ENCODE measurements at places on chromosomes 6 and 20.

DNA sequence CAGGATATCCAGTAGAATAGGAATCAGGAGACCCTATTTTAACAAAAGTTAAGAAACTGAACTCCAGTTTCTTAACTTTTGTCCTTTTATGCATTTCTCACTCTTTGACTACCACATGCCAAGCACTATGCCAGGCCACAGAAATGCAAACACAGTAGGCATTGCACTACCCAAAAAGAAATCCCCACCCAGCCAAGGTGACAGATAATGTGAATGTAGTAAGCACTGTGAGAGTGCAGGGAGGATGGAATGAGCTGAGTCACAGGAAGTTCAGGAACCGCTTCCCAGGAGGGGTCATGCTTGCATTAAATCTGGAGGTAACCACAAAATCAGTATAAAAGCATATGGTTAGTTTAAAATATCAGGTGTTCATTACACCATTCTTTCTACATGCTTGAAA is 20.1 kb upstream of the FAM83C start:
- no peak for DNase-seq

DNA sequence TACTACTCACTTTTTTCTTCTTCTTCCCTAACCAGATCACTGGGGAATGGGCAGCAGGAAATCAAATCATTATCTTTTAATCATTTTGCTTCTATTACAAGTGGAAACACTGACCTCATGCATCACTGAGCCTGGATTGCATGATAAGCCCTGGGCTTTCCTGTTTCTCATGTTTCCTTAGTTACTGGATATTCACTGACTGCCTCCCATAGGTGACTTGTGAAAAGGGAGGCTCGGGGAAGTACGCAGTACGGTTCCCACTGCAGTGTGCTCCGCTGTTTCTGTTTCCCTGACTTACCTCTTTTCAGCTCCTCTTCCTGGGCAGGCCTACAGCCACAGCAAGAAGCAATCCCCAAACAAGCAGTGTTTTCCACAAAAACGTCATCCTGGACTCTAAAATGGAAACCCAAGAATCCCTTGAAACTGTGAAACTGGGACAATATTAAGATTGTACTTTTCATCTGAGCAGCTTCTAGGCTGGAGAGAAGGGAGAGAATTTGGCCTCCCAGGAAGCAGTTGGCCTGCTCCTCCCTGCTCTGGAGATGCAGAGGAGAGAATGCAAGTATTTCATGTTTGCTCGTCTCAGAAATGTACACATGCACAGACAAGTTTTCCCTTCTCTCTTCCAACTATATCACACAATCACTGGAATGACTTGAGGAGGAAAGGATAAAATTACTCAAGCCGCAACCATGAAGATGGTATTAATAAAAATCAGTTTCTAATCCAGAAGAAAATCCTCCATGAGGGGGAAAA is 13.1 kb downstream of the BTNL2 start:
- DNase-seq, result no peak

DNA sequence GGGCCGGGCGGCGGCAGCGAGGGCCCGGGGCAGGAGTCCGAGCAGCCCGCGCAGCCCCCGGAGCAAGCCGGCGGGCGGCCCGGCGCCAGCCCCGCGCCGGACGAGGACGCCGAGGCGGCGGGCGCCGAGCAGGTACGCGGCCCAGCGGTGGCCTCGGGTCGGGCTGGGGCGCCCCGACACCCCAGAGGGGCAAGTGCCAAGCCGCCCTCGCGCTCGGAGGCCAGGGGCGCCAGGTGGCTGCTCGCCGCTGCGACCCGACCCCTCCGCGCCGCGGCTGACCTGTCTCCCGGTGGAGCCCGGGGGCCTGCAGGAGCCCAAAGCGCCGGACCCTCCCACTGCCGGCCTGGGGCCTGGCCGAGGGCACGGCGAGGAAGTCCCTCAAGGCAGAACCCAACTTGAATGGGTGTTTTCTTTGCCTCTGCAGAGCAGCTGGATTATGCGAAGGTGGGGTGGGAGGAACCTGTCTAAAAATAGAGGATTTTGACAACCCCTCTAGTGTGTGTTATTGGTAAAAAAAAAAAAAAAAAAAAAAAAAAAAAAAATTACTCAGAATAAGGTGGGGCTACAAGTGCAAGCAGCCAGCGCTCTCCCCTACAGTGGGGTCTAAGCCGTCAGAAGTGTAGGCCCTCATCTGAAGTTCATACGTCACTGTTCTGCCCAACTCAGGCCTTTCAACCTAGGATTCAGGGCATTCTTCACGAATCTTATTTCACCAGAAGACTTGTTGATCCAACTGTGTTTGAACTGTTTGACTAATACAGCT is 609 bp downstream of the OGFRL1 start:
- no peak for DNase-seq

GRCh38 chr6:139852488-139853140 is 478.2 kb upstream of the CITED2 start:
- no peak for DNase-seq

- DNase-seq, result no peak
Measured at GRCh38 chr6:152091851-152092341, 284.4 kb downstream of the ESR1 start.

DNA sequence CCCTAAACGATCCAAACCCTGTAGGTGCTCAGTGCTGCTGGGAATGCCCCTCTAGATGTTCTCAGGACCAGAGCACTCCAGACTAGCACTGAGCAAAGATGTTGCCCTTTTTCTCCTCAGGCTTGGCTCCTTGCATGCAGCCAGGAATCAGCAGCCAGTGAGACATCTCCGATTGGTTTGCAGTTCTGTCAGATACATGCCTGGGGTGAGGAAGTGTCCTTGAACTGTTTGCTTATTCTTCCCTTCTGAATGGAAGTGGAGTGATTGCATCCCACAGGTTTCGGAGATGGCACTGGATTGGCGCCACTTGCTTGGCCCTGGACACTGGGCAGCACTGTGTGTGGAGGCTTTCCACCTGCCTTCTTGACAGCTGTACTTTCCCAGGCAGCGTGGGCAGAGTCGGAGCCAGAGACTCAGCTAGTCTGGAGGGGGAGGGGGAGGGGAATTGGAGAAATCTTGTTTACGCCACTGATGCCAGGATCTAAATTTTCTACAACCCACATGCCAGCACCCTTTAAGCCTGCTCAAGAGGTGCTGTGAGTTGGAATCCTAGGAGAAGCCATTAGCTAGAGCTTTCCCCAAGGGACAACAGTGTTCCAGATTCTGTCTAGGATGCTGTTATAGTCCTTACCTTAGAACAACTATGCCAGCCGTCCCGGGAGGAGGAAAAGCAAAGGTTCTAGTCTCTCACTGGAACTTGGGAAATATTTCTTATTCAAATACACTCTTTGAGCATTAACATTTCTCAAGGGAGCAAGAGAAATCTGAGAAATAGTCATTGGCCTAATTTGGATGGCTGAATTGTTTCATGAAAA is 49.2 kb upstream of the SASH1 start:
- no peak for DNase-seq

- no peak for DNase-seq
Measured at GRCh38 chr6:123838505-123839234, 35.0 kb downstream of the NKAIN2 start.

DNA sequence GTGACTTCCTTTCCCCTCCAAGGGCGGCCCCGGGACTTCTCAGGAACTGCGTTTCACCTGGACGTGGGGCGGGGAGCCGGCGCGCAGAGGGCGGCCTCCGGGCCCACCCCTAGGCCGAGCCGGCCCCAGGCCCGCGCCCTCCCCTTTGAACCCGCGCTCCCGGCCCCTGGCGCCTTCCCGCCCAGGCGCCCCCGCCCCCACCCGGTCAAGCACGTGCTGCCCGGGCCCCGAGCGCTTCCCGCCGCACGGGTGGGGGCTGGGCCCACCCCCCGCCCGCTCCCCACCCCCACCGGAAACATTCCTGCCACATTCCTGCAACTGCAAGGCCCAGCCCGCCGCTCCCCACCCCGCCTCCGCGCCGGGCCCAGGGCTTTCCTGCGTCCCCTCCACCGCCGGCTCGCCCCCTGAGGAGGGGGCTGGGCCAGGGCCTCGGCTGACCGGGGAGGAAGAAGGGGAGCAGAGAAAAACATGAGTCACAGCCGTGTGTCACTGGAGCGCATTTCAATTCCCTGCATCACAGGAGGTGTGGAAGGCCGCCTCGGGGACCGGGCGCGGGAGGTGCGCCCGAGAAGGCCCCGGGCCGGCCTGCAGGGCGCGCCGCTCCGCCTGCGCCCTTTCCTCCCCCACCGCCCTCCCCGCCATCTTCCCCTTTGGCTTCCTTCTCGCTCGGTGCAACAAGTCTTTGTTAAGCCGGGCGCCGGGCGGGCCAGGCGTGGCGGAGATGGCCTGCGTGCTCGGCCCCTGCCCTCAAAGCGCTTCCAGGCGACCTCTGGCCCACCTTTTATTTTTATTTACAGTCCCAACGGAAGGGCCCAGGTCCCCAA is 1.2 kb upstream of the HMGA1 start:
- peak; percentile 51 for DNase-seq

DNA sequence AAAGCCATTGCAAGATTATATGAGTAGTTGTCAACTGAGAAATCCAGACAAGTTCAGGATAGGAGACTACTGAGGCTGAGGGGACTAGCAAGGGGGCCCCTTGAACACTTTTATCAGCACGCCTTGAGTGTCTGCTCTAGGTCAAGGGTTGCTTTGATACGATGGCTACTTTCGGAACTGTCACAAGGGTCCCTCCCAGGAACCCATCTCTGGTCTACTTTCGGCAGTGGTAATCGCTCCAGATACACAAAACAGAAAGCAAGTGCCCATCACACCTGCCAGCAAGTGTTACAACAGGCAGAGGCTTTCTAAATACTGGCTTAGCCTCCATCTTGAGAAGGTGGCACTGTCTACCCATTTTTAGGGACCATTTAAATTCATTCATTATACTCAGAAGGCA is 61.1 kb downstream of the GJA10 start:
- DNase-seq, result no peak

GRCh38 chr6:90463359-90463758 is 123.5 kb downstream of the MAP3K7 start:
- no peak for DNase-seq

GRCh38 chr6:27980111-27980510 is 23.1 kb downstream of the OR2B6 start:
- no peak for DNase-seq

- no peak for DNase-seq
Measured at GRCh38 chr20:34843421-34843820, 18.0 kb upstream of the NCOA6 start.

- no peak for DNase-seq
Measured at GRCh38 chr6:21022343-21023107, 488.3 kb downstream of the CDKAL1 start.

DNA sequence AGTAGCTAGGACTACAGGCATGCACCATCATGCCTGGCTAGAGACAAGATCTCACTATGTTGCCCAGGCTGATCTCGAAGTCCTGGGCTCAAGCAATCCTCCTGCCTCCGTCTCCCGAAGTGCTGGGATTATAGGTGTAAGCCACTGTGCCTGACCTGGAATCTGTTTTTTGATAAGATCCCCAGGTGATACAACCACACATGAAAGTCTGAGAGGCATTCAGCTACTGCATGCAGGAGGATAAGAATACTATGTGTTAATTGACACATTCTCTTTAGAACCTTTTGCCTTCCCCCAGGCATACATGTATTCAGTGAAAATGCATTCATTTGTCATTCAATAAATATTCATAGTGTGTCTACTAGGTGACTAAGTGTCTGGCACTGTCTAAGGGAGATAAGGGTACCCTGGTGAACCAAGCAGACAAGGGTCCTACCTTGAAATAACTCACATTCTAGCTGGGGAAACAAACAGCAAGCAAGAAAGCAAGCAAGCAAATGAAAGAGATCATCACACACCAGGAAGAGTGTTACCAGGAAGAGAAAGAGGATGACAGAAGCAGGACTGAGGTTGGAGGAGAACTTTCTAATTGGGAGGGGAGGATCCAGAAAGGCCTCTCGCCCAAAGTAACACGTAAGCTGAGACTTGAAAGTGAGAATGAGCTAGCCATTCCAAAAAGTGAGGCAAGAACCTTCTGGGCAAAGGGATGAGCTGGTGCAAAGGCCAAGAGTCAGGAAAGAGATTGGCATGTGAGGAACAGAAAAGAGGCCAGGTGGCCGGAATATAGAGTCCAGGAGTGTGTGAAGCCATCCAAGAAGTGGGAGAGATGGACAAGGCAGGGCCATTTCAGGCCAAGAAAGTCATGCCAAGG is 6.5 kb downstream of the GFOD1 start:
- DNase-seq, result no peak

GRCh38 chr6:167998215-167998614 is 744 bp downstream of the KIF25 start:
- no peak for DNase-seq

DNA sequence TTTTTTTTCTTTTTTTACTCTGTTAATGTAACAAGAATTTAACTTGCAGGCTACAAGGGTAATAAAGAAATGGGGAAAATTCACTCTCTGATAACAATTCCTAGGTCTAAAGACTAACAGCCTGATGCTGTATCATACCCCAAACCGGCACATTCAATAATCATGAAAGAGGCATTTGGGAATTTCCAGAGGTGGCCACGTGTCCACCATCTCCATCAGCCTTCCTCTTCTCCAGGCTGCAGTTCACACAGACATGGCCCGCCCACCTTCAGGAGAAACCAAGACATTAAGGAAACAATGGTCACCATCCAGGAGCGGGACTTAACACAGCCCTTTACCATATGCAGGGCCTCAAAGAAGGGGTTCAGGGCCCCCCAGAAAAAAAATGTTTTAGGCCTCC is 44.8 kb downstream of the PDE10A start:
- no peak for DNase-seq

GRCh38 chr20:50592282-50593004 is 82.3 kb downstream of the PTPN1 start:
- DNase-seq, result no peak

- DNase-seq, result no peak
Measured at GRCh38 chr20:2738331-2739041, 45.9 kb downstream of the EBF4 start.

- no peak for DNase-seq
Measured at GRCh38 chr6:110738899-110739365, 76.3 kb downstream of the CDK19 start.

DNA sequence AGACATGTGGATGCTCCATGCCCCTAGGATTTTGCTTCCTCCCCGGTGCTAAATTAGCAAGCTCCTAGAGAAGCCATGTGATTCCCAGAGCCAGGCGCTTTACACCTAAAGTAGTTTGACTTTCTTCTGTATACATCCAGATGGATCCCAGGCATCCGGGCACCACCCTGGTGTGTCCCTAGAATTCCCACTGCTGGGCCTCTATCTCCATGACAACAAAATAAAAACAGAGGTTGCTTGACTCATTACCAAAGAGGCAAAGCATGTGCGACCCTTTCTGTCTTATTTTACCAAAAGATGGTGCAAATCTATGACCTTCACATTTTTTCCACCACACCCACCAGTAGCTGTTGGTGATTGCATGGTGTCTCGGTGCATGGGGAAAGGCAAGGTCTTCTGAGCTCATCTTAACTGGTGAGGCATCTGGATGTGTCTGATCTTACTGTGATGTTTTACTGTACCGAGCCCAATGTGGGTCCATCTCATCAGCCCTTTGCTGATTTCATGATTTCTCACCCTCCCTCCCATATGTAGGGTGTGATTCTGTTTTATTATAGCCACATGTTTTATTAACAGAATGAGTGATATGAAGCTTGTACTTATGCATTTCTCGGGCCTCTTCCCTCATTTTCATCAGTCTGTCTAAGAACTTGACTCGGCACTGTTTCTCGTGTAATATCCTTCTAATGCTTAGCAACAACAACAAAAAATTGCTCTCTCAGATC is 27.4 kb upstream of the VAPB start:
- no peak for DNase-seq

Measured in stimulated activated CD8-positive, alpha-beta memory T cell treated with anti-CD3 and anti-CD28 coated beads, Interleukin-12 subunit alpha, Interleukin-12 subunit beta, amount 100 ng/mL, for 1 hour (primary cell).